ENCODE measurements at places on chromosomes 1 and 21. TPM values are rescaled to one million over a fixed set of nuclear protein-coding genes. Genes with fewer than 3 reads are reported as not detected.

Gene KPRP
- total RNA-seq, result not detected

Gene GPR25
- not detected for total RNA-seq

Gene CELA2B
- not detected for total RNA-seq

Gene FCGR3A
- total RNA-seq, result 18.7 TPM

Gene OR2L3
- total RNA-seq, result not detected

Gene CCT3
- 222 TPM for total RNA-seq

Gene KIF21B
- 1.7 TPM for total RNA-seq

Gene UFC1
- total RNA-seq, result 70.6 TPM

Gene NPPA
- total RNA-seq, result not detected

Gene BTG2
- 656 TPM for total RNA-seq
